Activated CD8-positive, alpha-beta memory T cell treated with anti-CD3 and anti-CD28 coated beads, Interleukin-2, amount 10 ng/mL, durations not matched to agents 7 days and 5 days (primary cell): ENCODE measurements at places on chromosomes 2 and 18.

- no peak for DNase-seq
Observed at GRCh38 chr2:64440843-64441242, 13.1 kb upstream of the LGALSL start.

DNA sequence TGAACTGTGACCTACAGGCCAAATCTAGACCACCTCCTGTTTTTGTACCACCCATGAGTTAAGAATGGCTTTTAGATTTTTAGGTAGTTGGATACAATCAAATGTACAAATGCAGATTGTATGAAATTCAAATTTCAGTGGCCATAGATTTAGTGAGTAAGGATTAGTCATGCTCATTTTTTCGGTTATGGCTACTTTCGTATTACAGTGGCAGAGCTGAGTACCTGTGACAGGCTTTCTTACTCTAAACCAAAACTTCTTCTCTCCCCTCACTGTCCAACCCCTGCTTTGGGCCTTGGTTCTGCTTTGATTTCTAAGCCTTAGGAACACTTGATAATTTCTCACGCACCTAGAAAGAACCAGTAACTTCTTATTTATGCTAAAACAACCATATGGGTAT, 82.1 kb downstream of the CDC42EP3 start:
- DNase-seq: no peak

GRCh38 chr18:54932472-54932871, 26.8 kb downstream of the CCDC68 start:
- DNase-seq: no peak

- DNase-seq: no peak
Observed at GRCh38 chr2:128504246-128505149, 185.8 kb upstream of the HS6ST1 start.
